ENCODE measurements at places on chromosomes 4 and X.

DNA sequence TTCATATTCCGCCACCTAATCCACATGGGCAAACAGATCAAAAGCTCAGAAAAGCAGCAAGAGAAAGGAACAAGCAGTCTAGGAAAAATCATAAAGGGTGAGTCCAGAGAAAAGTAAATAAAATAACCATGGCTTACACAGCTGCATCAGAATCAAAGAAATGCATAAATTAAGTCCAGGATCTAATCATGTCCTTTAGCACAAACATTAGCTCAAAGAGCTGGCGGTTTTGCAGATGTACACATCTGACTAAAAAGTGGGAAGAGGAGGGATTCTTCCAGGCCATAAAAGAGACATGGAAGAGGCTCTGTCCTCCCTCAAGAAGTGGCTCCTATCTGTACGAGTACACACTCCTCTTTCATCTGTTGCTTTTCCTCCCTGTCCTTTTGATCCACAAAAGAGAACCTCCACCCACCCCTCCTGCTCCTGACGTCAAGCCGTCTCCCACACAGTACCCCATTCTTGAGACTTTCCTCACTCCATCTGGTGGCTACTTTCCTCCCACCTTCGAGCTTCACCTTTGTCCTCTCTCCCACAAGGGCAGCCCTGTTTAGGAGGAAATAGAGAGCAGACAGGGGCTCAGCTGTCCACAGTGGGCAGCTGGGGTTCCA, 92.5 kb downstream of the RASL11B start:
- peak; percentile 28 for DNase-seq

DNA sequence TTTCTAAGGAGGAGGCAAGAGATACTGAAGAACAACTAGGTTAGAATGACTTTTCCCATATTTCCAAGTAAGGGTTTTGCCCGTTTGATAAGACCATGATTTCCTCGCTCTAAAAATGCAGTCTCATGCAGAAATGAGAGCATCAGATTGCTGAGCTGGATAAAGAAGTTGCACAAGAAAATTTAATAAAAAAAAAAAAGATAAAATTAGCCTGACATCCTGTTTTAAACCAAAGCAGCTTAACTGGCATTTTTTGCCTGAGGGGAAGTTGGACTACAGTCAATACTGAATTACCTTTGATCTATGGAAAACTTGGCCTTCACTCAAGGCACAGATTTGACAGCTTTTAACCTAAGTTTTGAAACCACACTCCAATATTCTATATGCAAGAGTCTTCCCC, 208.4 kb downstream of the GASK1B start:
- DNase-seq = no peak

DNA sequence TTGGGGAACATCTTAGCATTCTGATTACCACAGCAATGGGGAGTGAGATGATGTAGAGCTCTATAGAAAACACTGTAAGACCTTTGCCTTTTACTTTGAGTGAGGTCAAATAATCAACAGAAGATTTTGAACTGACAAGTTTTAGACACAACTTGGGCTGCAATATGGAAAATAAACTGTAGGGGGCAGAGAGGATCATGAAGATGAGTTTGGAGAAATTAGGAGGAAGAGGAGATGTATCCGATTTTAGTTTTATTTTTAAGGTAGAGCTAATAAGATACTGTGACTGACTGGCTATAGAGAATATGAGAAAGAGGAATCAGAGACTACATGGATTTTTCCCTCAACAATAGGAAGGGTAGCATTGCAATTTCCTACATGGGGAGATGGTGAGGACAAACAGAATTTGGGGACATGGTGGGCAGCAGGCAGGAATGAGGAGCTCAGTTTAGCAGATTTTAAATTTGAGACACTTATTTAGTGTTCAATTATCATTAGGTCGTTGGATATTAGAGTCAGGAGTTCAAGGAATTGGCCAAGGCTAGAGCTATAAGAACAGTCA, 563.1 kb downstream of the INPP4B start:
- DNase-seq = no peak

- no peak for DNase-seq
Measured at GRCh38 chr4:81620442-81620841, 148.7 kb upstream of the RASGEF1B start.

DNA sequence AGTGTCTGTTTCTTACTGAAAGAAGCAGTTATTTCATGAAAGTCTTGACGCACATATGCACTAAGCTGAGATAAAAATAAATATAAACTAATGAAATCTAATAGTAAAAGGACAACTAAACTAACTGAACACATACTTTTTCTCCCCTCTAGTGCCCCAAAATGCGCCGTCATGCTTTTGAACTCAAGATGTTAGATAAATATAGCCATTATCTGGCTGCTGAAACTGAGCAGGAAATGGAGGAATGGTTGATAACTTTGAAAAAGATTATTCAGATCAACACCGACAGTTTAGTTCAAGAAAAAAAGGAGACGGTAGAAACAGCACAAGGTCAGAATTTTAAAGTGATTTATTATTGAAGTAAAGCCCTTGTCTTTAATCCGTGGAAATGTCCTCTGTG, 70.2 kb downstream of the DOCK11 start:
- no peak for DNase-seq

- peak; percentile 28 for DNase-seq
Measured at GRCh38 chr4:108611365-108611764, 9.0 kb upstream of the RPL34 start.

DNA sequence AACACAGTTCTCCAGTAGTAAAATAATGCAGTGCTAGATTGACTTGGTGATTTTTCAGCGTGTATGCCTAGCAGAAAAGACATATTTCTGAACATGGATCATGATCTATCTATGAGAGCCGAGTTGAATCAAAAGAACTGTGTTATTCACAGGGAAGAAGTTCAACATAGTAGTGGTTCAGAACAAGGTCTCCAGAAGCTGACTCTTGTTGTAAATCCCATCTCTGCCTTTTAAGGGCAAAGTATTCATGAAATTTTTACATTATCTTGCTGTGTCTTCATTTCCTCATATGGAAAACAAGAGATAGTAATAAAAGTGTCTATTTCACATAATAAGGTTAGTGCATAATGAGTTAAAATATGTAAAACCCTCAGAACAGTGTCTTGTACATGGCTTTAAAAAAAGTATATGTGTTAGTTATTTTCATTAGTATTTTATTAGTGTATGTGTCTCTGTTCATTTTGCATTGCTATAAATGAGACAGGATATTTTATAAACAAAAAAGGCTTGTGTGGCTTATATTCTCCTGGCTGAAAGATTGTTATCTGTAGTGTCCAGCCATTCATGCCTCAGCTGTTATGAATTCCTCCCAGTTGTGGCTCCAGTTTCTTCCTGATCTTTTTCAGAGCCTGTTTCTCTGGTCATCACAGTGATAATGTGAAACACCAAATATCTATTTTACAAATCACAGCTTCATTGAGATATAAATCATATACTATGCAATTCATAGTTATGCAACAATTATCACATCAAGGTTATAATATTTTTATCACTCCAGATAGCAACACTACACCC, 1351.2 kb downstream of the STIM2 start:
- no peak for DNase-seq

- no peak for DNase-seq
Measured at GRCh38 chr4:46196086-46196485, 72.2 kb upstream of the GABRG1 start.

DNA sequence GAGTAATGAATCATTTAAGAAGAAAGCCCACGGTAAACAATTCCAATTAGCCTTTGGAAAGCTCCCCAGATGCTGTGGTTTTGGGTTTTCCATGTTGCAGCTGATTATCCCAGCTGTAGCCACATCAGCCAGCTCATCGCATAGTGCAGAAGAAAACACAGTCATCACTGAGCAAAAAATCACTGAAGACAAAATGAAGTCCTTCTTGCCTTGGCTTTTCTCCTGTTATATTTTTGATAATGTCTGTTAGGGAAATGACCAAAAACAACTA, 193.0 kb upstream of the C1QTNF7 start:
- DNase-seq = no peak

DNA sequence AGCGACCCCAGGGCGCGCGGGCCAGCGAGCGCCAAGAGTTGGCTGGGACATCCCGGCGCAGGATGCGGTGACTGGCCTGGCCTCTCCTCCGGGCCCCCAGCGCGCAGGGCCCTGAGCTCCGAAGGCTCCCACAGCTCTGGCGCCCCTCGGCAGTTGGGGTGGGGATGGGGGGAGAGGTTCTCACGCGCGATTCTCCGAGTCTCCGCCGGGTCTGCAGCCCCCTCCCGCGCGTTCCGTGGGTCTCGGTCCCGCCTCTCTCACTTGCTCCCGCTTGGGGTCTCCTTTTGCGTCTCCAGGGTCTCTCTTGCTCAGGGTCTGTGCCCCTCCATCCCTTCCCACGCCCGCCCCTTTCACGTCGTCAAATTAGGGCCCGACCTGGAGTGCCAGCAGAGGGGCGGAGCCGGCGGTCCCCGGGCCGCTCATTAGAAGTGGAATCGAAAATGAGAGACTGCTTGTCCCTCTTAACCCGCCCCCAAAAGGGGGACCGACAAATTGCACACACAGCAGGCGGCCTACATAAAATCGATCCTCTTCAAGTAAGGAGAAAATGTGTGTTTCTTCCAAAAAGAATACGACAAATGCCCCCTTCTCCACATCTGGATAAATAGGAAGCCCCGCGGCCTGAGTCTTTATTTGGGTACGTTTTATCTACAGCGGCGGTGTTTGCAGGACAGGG, 877 bp upstream of the NKX1-1 start:
- DNase-seq = no peak

- no peak for DNase-seq
Measured at GRCh38 chr4:147355847-147356246, 125.0 kb upstream of the EDNRA start.

DNA sequence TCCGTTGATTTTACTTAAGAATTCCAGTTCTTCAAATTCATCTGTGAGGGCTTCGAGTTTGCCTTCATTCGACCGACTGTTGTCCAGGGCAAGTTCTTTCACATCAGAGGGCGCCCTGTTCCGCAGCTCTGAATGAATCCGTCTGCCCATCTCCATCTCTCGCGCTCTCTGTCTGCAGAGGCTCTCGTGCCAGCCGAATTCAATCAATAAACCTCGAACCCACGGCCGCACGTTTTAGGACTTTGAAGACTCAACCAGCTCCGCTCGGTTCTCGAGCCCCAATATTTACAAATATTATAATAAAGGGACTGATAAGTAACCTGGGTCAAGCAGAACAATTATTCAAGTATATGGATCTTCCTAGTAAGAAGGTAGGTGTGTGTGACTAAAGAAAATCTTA, 556.4 kb upstream of the SMIM31 start:
- DNase-seq = no peak

DNA sequence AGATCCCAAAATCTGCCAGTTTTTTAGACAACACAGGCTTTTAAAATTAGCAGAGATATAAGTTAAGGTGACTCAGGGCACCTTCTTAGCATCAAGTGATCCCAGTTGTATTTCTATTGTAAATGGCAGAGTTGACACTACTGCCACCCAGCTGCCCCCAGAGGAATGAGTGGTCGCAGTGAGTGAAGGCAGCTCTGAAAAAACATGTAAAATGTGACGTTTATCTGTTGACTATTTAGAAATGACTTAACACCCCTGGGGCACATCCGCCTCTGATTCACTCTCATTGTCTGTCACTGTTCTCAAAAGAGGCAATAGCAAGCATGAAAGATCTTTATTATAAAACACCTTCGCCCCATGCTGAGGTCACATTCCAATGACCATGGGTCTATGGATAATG, 592.4 kb downstream of the ACTRT1 start:
- no peak for DNase-seq

GRCh38 chr4:22498866-22499265, 17.0 kb downstream of the ADGRA3 start:
- no peak for DNase-seq

GRCh38 chr4:132556316-132556715, 592.8 kb upstream of the PCDH10 start:
- no peak for DNase-seq

GRCh38 chrX:107577933-107578332, 50.4 kb upstream of the PRPS1 start:
- DNase-seq = no peak

DNA sequence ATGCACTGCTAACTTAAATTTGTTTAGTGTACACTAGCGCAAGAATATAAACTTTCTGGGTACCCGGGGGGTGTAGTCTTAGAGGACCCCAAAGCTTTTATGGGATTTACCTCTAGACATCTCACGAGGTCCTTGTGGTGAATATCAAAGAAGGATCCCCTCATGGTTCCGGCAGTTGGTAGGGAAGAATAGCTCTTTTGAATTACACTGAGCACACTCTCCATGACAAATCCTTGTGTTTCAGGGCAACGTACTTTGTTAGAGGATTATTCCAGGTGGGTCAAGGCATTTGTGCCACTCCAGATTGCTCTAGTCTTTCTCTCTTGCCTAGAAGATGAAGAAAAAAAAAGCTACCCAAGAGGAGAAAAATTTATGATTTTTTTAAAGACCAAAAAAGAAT, 387.6 kb downstream of the PDHA2 start:
- DNase-seq = no peak

- peak; percentile 38 for DNase-seq
Measured at GRCh38 chrX:69538321-69538876, 34.3 kb downstream of the NALF2 start.

DNA sequence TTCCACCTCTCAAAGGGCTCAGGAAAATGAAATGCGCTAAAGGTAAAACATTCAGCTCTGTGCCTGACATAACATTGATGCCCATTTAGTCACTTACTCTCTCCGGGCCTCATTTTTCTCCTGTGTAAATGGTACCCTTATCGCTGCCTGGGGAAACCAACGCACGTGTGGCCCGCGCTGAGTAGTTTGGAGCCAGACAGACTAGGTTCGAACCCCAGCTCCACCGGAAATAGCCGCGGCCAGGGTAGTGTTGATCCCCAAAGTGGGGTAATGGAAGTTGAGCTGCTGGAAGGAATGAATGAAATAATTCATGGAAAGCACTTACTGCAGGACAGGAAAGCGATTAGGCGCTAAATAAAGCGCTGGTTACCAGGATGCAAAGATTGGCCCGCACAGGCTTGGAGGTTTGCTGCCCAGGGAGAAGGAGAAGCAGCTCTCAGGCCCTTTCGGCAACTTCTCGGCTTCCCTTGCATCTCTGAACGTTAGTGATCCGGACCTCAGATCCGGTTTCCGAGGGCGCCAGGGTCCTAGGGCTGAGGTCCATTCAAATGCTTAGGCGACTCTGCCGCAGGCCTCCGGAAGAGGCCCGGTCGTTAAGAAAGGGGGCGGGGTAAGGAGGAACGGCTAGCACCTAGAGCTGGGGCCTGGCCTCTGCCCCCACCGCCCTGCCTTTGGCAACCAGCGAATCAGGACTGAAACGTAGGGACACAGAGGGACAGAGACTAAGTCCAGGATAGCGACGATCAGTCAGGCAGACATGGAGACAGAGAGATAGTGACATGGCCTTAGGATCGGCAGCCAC, 13.3 kb downstream of the NKX3-2 start:
- no peak for DNase-seq
